ENCODE measurements at places on chromosomes 1 and 21.

DNA sequence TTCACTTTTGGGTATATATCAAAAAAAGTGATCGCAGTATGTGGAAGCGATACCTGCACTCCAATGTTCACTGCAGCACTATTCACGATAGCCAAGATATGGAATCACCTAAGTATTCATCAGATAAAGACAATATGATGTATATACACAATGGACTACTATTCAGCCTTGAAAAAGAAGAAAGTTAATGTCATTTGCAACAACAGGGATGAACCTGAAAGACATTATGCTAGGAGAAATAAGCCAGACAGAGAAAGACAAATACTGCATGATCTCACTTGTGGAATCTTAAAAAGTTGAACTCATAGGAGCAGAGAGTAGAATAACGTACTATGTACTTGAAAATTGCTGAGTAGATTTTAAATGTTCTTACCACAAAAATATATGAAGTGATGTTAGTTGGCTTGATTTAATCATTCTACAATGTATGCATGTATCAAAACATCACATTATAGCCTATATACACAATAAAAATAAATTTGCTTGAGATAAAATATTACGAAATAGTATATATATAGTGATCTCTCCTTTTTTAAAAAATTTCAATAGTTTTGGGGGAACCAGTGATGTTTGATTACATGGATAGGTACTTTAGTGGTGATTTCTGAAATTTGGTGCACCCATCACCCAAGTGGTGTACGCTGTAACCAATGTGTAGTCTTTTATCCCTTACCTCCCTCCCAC is 56.0 kb downstream of the DTL start:
- no peak for DNase-seq

- DNase-seq: no peak
Measured at GRCh38 chr1:15195420-15196052, 42.0 kb downstream of the TMEM51 start.

DNA sequence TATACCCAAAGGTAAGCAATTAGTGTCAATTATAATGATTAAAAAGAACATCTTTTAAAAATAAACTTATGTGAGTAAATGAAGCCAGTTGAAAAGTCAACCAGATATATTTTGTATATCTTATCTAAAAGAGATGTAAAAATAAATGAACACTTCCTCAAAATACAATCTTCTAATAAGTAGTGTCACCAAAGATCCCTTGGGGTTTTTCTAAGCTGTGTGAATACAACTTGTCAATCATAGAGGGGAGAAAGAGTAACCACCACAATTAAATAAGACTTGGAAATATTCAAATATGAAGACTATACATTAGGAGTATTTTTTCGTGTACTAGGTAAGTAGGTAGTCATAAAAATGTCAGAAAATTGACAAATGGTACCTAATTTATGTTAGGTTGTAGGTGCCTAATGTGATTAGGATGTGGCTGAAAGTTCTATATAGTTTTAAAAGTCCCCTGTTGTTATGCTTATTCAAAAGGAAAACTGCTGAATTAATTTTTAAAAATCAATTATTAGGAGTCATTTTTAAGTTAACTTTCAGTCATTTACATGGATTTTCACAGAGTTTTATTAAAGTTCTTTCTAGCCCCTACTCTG is 72.6 kb downstream of the RASAL2 start:
- DNase-seq: no peak

GRCh38 chr1:85245891-85246290 is 13.6 kb downstream of the C1orf52 start:
- DNase-seq: no peak

GRCh38 chr21:33885172-33885514 is 30.5 kb downstream of the ATP5PO start:
- DNase-seq: no peak

GRCh38 chr1:232316864-232317263 is 313.1 kb downstream of the SIPA1L2 start:
- DNase-seq: peak; percentile 20

GRCh38 chr21:37737996-37738395 is 178.3 kb downstream of the KCNJ6 start:
- no peak for DNase-seq

GRCh38 chr21:25963181-25963580 is 207.4 kb downstream of the APP start:
- peak; percentile 46 for DNase-seq

DNA sequence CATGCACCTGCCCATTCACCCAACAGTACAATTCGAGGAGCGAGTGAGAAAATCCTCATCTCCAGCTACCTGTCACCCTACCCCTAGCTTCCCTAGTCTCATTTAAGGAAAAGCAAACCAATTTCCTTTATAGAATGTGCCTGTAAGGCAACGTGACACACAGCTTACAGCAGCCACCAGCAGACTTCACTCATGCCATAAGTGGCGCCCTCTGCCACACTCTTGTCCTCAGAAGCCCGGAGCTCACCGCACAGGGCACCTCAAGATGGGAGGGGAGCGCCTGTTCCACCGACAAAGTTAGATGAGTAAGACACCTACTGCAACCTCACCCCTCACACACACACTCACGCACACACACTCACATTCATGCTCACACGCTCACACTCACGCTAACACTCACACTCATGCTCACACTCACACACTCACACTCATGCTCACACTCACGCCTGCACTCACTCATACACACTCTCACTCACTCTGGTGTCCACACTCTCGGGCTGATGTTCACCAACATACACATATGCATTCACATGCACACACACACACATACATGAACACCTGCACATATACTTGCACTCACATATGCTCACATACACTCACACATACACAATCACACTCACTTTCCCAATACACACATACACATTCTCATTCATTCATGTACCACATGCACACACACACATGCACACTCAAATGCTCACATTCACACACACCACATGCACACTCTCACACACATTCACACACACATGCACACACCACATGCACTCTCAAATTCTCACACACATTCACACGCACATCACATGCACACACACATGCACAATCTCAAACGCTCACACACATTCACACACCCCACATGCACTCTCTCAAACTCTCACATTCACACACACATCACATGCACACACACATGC is 170.7 kb downstream of the PSMG1 start:
- peak; percentile 6 for DNase-seq

- no peak for DNase-seq
Measured at GRCh38 chr1:51175278-51175677, 60.8 kb upstream of the RNF11 start.

- peak; percentile 19 for DNase-seq
Measured at GRCh38 chr1:1427106-1427819, 6.2 kb upstream of the ANKRD65 start.

- DNase-seq: no peak
Measured at GRCh38 chr1:75922698-75923097, 9.5 kb downstream of the ASB17 start.

DNA sequence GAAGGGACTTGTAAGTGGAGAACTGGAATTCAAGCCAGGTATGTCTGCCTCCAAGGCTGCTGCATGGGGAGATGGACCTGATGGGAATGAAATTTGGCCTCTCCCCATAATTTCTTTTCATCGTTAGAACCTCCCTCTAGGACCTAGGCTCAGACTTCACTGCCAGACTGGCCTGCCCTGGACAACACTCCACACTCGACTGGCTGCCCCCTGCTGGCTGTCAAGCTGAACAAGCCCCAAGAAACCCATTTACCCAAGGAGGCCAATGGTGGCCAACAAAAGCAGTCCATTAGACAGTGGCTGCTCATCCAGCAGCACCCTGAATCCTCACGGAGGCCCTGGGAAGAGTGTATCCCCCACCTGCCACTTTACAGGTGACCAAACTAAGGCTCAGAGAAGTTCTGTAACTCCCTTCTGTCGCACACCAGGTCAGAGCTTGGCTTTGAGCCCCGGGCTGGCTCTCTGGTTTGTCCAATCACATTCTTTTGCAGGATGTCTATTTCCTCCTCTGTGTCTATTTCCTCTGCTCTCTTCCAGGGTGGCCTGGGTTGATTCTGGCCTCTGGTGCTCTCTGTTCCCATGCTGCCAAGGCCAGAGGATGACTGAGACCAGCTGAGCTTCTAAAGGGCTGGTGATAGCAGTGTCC is 3.8 kb downstream of the RNF186 start:
- DNase-seq: peak; percentile 67

DNA sequence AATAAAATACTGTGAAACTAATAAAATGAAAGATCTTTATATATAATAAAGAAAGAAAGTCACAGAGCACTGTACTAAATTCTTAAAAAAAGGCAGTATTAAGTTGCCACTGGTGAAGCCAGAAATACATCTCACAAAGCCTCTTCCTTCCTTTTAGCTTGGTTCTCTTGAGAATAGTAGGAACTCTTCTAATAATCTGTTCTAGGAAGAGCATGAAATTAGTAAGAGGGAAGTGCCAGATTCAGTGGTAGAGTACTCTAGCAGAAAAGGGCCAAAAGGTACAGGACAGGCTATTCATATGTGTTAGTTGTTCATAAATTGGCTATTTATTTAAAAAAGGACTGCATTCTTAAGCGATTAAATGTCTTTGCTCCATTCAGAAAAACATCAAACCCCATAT is 33.7 kb downstream of the CTTNBP2NL start:
- no peak for DNase-seq

DNA sequence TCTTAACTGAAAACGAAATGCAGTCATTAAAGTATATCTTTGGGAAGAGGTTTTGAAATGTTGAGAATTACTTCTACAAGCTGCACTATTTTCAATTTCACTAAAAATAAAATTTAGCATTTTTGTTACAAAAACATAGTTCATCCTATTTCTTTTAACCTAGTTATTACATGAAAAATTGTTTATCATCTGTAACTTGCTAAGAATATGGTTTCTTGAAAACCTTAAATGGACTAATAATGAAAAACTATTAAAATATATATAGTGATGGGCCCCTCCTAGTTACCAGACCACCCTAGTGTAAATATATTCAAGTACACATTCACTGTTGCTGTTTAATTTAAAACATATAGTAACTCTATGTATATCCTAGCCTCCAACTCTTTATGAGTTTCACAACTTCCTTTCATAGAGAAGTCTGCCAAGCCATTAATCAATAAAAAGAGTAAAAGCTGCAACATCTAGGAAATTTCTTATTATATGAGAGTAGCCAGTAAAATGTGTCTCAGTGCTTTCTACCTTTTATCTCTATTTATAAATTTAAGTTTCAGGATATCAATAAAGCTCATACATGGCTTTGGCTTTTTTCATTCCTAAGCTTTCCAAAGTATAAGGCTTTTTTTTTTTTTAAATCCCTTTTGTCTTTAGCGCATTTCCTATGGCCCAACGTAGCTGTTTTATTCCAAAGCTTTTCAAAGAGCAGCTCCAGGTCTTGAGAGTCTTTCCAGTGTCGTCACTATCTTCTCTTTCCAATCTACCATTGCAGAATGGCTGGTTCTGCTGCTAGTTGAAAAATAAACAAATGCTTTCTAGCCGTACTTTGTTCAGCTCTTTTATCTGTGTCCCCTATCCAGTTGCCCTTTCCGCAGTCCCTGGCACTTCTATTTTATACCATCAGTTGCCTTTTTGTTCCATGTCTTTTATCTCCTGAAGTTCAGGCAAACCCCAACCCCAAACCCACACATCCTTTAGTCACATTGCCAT is 6.5 kb downstream of the IRF2BP2 start:
- DNase-seq: peak; percentile 66

- DNase-seq: peak; percentile 19
Measured at GRCh38 chr1:197486946-197487345, 218.9 kb downstream of the CRB1 start.

- DNase-seq: peak; percentile 94
Measured at GRCh38 chr1:153506831-153507413, 28.9 kb downstream of the S100A6 start.

DNA sequence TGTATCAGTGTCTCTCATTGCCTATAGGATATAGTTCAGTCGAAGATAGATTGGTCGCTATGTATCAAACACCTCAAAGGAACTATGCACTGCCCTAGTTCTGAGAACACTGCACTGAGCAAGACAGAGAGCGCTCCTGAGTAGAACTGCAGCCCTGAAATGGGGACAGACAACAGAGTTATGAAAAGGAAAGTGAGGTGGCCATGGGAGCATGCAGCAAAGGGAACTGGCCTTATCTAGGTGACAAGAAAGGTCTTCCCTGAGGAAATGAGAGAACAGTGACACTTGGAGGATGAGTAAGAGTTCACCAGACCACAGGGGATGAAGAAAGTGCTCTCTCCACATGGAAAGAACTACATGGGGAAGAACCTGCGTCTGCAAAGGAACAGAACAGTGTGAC is 7.5 kb upstream of the G0S2 start:
- DNase-seq: no peak

DNA sequence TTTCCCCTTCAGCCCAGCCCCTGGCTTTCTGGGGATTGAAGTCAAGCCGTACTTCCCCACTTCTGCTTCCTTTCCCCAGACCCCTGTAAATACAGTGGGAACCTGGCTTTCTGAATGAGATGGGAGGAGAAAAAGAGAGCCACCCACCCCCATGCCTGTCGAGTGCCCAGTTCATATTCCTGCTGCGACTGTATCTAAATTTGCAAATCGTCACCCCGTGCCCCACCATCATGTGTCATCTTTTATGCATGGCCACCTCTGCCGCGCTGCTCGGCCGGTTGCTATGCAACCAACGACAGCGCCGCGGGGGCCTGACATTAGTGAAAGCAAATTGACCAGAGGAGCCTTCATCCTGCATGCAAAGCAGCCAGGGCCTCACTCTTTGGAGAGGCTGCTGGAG is 143.0 kb downstream of the ELAVL4 start:
- no peak for DNase-seq

GRCh38 chr1:160122978-160123495 is 7.5 kb downstream of the ATP1A2 start:
- no peak for DNase-seq

GRCh38 chr1:159076438-159077119 is at the start of gene AIM2:
TSS of gene AIM2 (minus strand) at chr1:159076766. CDS start at chr1:159073499, 3,267 bp downstream.
- peak; percentile 80 for DNase-seq

GRCh38 chr1:85303440-85304162 is 27.2 kb upstream of the BCL10 start:
- no peak for DNase-seq

GRCh38 chr1:235019471-235019870 is 109.2 kb downstream of the TOMM20 start:
- DNase-seq: peak; percentile 12

GRCh38 chr1:161486806-161487741 is 18.2 kb upstream of the FCGR2A start:
- DNase-seq: peak; percentile 67

- DNase-seq: peak; percentile 54
Measured at GRCh38 chr1:203589171-203589570, 37.5 kb upstream of the ATP2B4 start.

GRCh38 chr1:184033711-184034167 is 3.8 kb downstream of the COLGALT2 start:
- DNase-seq: peak; percentile 64

DNA sequence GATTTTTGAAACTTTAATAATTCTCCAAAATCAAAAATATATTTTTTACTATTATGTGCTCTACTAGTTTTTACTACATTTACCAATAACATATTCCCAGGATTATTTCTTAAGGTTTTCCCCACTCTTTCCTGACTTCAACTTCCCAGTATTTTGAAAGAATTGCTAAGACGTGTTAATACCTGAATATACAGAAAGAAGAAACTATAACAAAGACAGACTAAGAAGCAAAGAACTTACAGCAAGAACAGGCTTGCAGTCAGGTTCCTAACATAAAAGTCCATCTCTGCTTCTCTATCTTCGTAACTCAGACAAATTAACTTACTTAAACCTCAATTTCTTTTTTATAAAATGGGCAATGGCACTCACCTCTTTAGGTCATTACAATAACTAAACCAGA is 63.2 kb downstream of the SRSF11 start:
- DNase-seq: no peak

- DNase-seq: peak; percentile 93
Measured at GRCh38 chr1:93680420-93681100, 1.1 kb downstream of the BCAR3 start.

- peak; percentile 51 for DNase-seq
Measured at GRCh38 chr1:201486187-201486586, 17.2 kb upstream of the PHLDA3 start.

- DNase-seq: no peak
Measured at GRCh38 chr1:200665861-200666260, 3.8 kb downstream of the DDX59 start.
